Mesenteric fat pad (tissue), 1 donor: ENCODE measurements at places on chromosomes 13 and 19. TPM values are rescaled to one million over a fixed set of nuclear protein-coding genes. Genes with fewer than 3 reads are reported as not detected.

- DNase-seq: no peak
Measured at GRCh38 chr19:18651733-18652132, 14.9 kb downstream of the KLHL26 start.

DNA sequence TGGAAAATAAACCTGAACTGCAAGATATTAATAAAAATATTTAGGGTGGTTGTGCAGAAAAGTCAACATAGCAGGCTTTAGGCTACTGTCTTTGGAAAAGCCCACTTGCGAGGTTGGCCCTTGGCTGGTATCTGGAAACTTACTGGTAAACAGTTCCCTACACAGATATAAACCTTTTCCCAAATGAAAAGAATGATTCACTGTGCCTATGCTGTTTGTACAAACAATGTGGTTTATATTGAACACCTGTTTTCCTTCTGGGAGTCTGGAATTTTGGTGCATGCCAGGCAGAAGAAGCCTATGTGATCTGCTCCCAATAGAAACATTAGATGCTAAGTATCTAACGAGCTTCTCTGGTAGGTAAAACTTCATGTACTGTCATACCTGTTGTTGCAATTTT is 29.7 kb upstream of the SOHLH2 start:
- no peak for DNase-seq

DNA sequence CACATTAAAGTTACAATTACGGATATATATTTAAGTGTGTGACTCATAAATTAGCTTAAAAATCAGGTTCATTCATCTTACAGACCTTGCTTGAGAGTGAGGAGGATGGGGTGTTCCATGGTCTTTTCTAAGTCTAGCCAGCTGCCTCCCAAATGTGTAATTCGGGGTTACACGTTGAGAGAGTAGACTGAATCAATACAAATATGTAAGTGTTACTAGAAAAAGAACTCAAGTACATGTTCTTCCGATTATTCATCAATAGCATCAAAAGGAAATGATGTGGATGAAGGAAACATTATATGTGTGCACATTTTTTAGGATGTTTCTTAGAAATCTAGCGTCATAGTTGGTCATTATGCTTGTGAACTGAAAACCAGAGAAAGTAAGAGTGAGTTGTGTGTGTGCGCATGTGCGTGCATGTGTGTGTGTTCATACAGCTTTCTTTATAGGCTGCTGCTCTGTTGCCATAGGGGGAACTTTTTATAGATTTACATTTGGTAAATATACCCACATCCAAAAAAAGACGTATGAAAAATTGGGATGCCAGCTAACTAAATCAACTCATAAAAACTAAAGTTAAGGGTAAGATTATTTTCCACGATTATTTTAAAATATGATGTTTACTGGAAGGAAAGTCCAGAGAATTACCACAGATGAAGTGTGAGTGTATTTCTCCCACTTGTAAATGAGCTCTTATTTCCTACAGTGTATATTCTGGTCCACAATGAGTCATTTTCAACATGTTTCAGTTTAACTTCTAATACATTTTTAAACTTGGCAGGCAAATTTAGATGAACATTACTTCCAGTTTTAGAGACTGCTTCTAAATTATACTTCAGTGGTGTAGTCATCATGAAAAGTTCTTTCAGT is 82.4 kb downstream of the PIBF1 start:
- DNase-seq: no peak

DNA sequence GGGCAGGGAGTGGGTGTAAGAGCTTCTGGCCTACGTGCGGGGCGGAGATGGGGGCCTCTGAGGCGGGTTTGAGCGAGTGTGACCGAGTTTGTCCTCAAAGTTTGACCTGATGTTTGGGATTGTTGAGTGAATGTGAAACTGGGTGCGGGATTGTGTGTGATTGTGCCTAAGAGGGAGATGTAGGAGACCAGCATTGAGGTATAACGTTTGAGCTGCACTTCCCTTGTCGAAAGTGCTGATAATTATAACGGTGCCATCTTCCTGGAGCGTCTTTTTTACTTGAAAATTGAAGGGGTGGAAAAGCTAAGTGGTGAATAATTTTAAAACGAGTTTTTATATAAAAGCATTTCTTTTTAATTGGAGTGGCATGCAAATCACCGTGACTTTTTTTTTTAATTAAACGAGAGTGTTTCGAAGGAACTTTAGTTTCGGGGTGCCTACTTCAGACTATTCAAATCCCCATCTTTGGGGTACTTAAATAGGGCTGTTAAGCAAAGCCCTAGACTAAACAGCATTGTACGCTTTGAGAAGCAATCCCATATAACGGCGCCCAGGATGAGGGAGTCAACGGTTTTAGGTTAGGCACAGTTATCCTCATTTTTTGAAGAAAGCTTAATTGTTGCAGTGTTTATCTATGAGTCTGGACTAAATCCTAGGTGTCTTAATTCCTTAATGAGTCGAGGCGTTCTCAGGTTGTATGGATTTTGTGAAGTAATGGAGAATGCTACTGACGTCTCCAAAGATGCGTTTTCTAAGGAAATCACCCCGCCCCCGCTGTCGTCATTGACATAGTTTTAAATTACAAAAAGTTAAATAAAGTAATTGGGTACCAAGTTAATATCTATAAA is 594 bp downstream of the ZNF146 start:
- DNase-seq: no peak

- no peak for DNase-seq
Measured at GRCh38 chr19:18128805-18129204, 24.2 kb upstream of the PIK3R2 start.

- DNase-seq: no peak
Measured at GRCh38 chr19:53945441-53945840, 17.3 kb upstream of the CACNG8 start.

DNA sequence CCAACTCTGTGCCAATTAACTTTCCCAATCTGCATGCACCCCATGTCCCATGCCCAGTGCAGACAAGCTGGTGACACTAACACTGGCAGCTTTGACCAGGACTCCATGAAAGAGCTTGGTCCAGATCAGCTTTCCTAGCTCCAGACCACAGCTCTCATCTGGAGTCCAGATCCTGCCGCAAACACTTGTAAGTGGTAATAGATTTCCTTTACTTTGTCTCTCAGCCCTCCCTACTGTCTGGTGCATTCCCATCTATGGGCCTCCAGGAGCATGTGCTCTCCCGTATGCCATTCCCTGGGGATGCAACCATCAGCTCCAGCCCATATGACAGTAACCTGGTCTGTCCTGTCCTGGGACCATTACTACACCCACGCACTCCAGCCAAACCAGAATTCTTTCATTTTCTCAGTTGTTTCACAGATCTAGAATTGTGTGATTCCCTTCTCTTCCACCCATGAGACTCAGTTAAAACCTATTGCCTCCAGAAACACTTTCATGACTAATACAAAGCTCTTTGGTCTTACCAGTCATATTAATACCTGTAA is 4.9 kb upstream of the STARD13 start:
- DNase-seq: no peak

DNA sequence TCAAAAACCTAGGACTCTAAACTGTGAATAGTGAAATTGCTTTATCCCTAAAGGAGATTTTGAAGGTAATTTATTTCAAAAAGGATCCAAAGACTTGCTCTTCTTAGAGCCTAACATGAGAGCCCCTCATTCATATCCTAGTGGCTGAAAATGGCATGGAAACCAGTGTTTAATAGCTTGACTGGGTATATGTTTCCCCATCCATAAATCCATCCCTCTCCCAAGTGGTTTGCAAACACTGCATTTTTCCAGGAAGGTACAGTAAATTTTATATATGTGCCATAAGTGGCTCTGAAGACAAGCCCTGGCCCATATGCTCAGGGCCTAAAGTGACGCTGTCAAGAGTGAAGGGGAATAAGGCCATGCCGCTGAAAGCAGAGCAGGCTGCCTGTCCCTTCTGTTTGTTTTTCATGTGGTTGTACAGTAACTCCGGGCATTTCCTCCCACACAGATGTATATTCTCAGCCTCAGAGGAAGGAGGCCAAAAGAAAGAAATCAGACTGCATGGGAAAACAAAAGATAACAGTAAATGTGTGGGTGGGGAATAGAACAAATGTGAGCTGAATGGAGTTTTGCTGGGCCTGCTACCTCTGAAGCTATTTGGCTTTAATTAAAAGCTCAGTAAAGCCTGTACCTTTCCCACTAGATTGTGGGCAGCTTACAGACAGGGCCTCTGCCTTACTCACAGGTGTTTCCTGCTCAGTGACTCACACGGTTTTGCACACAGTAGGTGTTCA is 181.9 kb downstream of the PCDH9 start:
- DNase-seq: no peak

DNA sequence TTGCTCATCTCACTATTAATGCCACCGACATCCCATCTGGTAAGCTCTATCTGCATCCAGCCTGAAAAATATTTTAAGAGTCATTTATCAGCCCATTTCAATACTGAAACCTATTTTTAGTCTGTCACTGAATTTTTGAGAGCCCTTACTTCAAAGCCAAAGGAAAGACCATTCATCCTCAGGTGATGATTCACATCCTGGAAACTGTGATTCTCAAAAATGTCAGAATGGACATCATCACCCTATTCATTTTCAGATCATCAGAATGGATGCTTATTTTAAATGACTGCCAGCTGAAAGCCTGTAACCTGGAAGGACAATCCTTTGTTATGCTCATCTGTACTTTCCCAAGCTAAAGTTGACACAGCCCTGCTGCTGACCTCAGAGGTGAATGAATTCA is 27.0 kb downstream of the TNFSF11 start:
- no peak for DNase-seq

- DNase-seq: no peak
Measured at GRCh38 chr19:44611812-44612295, 1.5 kb upstream of the IGSF23 start.

DNA sequence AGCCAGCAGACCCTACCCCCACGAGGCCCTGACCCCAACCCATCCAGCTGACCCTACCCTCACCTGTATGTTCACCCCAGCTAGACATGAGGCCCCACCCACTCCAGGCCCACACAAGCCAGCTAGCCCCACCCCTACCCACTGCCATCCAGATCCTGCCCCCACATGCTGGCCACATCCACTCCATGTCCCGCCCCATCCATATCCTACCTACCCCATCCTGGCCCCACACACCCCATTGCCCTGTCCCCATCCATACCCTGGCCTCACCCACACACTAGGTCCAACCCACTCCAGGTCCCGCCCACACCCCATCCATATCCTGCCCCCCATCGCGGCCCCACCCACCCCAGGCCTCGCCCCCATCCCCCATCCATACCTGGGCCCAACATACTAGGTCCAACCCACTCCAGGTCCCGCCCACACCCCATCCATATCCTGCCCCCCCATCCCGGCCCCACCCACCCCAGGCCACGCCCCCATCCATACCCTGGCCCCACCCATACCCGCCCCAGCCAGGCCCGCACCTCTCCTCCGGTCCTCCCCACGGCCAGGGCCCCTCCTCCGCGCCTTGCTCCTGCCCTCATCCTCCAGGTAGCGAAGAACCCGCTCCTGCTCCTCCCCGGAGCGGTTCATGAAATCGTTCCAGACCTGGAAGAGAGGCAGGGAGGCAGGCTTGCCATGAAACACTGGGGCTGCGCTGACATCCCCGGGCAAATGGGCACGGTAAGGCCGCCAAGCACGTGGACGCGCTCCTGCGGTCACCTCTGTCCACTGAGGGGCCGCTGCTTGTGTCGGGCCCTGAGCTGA is 7.2 kb downstream of the RNU6-9 start:
- DNase-seq: no peak

DNA sequence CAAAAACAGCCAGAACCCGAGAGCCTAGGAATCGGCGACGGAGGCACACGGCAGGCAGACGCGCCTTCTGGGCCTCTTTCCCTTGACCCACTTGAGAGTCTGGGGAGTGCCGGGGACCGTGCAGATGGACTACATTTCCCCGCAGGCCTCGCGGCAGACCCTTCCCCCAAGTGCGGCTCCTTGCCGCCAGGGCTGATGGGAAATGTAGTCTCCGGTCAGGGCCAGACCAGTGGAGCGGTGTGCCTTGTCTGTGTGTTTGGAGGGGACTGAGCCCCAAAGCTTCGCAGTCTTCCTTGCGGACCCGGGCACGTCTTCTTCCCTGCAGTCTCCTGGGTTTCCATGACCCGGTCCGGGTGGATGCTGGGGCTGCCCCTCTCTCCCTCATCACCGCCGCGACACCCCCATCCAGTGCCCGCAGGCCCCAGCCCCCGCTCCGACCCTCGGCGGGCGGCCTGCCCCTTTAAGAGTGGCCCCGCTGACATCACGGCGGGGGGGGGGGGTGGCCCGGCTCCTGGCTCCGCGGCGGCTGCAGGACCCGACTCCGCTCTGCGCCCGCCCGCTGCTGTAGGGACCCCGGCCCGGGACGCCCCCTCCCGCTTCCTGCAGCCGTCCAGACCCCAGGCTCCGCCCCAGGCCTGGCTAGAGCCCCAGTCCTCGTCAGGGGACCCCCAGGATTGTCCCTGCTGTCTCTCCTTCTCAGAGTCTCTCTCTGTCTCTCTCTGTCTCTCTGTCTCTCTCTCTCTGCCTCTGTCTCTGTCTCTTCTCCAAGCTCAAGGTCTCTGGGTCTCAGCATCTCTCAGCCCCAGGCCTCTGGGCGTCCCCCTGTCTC is 758 bp upstream of the CACNG7 start:
- no peak for DNase-seq

- DNase-seq: no peak
Measured at GRCh38 chr13:76903544-76904162, 17.4 kb upstream of the KCTD12 start.

GRCh38 chr19:48194844-48195830 is 24.7 kb downstream of the ZSWIM9 start:
- no peak for DNase-seq

Gene HNRNPUL1
- 143 TPM for total RNA-seq

Gene NLRP5
- not detected for total RNA-seq

Gene CD209
- 63.5 TPM for total RNA-seq

Gene CALR3
- total RNA-seq: not detected

Gene SBSN
- not detected for total RNA-seq

Gene ZNF729
- not detected for total RNA-seq

Gene ZGLP1
- total RNA-seq: 0.55 TPM

Gene ZNF208
- 5.2 TPM for total RNA-seq

Gene OR7C2
- not detected for total RNA-seq

Gene PLPPR3
- total RNA-seq: not detected

Gene SLC25A15
- total RNA-seq: 6.3 TPM

Gene MCEMP1
- total RNA-seq: 9.1 TPM

Gene GPR42
- total RNA-seq: 0.87 TPM

Gene GARRE1
- 37.7 TPM for total RNA-seq

Gene ZNF792
- total RNA-seq: 7.5 TPM

Gene MISP3
- 1.7 TPM for total RNA-seq

Gene ELSPBP1
- not detected for total RNA-seq

Gene PSG5
- not detected for total RNA-seq

Gene PRSS57
- not detected for total RNA-seq
